ENCODE measurements at places on chromosomes 7 and 10.
A peak's percentile ranks its signal among the peaks of the same experiment; 100 is the strongest.

DNA sequence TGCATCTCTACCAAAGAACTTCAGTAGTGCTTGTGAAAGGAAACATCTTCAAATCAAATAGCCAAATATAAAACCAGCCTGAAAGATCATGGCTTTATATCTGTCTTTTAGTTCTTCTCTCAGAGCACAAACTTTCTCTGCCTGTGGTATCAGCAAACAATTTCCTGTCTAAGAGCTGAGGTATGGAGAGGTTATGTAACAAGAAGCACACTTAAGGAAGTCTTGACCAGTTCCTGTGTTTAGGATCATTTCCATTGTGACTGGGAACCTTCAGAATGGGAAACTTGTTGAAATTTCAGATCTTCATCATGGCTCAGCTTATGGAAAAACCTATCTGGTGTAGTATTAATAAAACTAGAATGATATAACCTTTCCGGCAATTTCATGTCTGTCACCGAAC, 148.8 kb downstream of the MBL2 start:
- no peak for DNase-seq

- peak; percentile 35 for DNase-seq
Measured at GRCh38 chr10:110615057-110615747, 28.9 kb upstream of the RBM20 start.

- DNase-seq, result no peak
Measured at GRCh38 chr10:69732826-69733150, 68.9 kb upstream of the COL13A1 start.

DNA sequence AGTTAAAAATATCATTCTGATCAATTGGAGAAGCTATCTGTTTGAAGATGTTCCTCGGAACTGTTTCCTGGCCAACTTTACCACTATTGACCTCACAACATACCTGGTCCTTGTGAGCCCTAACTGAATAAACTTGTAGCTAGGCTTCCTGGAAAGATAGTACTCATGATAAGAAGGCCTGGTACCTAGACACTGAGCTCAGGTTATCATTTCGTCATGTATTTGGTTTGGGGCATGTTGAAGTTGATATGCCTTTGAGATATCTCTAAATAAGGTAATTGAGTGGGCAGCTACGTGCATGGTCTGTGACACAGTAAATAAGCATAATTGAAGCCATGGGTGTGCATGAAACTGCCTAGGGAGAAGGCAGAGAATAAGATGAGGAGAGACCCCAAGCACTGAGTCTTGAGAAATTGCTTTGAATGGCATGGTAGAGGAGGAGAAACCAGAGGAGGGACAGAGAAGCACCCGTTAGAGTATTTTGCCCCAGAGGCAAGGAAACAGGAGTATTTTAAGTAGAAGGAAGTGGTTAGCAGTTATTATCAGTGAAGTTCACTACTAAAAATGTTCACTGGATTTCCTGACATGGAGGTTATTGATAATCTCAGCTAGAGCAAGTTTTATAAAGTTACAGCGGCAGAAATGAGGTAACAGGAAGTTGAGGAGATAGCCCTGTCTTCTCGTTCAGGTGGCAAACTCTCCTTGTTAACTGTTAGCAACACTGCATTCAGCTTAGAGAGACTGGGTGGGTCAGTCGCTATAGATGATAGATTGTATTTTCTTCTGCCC, 55.6 kb downstream of the CC2D2B start:
- DNase-seq, result no peak

DNA sequence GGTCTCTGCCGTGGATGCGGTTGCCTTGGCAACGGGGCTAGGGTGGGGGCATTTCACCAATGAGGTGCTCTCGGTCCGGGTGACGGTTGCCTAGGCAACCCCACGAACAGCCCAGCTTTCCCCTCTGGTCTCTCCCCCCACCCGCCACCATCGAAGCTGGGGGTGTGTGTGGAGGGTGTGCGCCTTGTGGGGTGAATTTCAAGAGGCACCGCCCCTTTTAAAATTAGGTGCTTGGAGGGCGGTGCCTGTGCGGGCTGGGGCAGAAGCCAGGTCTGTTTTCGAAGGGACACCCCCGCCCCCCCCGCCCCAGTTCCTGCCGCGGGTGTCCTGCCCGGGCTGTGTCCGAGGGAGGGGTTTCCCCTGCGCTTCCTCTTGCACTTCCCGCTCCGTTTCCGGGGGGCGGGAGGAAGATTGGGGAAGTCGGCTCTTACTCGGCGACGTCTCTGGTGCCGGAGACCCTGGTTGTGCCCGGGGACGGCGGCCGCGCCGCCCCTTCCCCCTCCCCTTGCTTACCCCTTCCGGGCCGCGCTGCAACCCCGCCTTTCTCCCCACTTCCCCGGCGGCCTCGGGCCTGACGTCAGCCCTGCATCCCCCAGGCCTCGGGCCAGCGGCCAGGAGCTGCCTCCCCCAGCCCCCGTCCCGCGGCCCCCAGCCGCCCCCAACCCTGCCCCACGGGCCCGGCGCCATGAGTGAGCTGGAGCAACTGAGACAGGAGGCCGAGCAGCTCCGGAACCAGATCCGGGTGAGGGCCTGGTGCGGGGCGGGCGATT, 2.2 kb downstream of the GNB2 start:
- peak; percentile 47 for DNase-seq

DNA sequence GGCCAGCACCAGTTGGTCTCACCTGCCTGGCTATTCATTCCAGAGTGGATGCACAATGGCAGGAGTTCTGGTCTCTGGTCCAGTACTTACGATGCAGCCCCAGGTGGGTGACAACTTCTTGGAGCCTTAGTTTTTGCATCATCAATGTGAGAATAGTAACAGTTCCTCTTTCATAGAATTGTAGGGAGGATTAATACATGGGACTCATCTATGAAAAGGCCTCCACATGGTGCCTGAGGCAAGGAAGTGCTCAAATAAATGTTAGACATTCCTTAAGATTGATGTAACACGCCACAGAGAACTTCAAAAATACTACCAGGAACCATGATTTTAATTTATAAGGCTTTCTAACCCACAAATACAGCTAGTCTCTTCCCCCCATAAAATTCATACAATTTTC, 120.1 kb upstream of the CHST15 start:
- no peak for DNase-seq

DNA sequence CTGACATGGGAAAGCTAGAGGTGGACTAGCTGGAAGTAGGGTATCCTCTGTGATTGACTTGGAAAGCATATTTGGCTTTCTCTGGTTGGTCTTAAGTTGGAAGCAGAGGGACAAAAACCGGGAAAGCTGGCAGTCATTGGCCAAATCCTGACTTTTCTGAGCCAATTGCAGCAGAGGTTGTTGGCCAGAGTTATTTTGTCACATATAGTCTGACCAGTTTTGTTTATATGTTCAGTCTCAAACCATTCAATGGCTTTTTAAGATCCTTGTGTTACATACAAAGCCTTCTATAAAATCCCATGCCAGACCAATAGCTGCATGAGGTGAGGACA, 6.3 kb downstream of the CFAP69 start:
- DNase-seq, result no peak

- DNase-seq, result no peak
Measured at GRCh38 chr10:59832506-59832905, 73.8 kb downstream of the CCDC6 start.

DNA sequence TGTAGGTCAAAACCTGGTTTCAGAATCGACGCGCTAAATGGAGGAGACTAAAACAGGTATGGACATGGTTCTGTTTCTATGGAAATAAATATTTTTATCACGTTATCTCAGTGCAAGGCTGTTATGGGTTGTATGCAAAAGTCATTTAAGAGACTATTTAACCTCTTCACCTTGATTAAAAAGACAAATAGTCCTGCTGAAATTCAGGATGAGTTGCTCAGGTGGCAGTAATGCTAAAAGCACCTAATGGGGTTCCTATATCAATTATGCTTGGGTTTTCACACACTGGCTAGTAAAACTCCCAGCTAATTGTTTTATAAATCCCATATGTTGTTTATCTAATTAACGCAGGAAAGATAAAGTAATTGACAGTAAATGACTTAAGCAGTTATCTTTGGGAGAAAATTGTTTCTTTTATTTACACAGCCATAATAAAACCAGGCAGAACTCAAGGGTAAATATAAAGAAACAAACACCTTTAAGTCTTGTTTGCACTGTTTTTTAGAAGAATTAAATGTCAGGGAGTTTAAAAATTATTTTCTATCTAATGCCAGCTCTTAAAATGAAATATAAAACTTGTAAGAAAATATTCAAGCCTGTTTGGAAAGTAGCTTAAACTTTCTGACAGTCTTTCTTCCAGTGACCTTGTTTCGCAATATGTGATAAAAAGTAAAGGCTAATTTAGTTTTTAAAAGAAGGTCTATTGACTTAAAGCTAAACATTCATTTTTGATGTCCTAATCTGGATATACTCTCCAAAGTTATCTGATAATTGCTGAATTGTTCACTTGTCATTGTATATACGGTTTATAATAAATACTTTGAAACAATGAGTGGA, 3.2 kb downstream of the HHEX start:
- no peak for DNase-seq

- no peak for DNase-seq
Measured at GRCh38 chr10:78838141-78838657, 230.6 kb upstream of the ZMIZ1 start.

DNA sequence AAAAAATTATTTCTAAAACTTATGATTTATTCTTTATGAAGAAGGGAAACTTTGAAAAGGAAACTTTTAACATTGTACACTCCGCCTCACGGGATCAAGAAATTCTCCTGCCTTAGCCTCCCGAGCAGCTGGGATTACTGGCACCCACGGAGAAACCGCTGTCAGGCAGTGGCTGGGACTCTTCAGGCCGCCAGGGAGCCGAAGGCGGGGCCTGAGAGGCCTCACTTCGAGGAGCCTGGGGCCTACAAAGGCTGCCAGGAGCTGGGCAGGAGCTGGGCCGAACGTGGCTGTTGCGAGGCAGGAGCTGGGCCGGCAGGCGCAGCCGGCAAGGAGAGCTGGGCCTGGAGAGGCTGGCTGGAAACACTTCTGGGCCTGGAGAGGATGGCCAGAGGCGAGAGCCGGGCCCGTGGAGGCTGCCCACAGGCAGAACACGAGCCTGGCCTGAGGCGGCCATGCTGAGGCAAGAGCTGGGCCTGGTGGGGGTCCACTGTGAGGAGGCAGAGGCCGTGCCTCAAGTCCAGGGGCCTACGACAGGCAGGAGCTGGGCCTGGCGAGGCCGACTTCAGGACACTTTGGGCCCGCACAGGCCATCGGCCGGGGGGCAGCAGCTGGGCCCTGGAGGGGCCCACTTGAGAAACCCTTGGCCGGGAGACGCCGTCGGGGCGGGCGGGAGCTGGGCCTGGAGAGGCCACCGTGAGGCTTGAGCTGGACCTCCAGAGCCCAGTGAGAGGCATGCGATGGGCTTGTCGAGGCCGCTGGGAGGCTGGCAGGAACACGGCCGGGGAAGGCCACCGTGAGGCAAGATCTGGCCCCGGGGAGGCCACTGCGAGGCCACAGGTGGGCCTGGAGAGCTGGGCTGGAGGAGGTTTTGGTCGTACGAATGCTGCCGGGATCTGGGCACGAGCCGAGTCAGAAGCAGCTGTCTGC, 23.7 kb downstream of the MDH2 start:
- DNase-seq, result no peak

- DNase-seq, result no peak
Measured at GRCh38 chr7:96016735-96017134, 244.4 kb downstream of the DYNC1I1 start.

GRCh38 chr7:135164357-135165061, 6.0 kb downstream of the CYREN start:
- no peak for DNase-seq

- DNase-seq, result no peak
Measured at GRCh38 chr7:111094419-111094818, 3.5 kb downstream of the LRRN3 start.

DNA sequence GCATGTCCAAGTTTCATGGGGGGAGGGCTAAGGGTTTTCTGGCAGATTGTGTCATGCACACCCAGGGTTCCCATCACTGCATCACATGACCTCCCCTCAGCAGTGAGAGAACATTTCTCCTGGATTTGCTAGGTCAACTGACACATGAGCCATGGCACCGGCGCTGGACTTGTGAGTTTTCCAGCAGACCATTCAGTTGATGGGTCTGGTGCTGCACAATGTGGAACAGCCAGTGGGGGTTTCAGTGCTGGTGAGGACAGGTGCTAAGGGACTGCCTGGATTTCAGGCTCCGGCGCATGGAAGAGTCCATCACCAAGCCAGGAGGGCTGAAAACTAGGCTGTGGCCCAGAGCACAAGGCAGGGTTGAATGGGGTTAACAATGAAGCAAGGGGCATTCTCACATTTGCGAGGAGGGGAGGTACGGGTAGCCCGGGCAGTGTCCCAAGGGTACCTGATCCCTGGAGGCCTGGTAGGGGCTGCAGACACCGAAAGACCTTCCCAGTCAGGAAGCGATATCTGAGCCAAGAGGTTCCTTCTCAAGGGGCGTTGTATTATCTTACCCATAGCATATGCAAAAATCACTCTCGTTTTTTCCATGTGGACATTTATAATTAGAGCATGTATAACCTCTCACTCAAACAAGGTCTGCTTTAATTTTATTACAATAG, 203.0 kb downstream of the TNS3 start:
- DNase-seq, result no peak

DNA sequence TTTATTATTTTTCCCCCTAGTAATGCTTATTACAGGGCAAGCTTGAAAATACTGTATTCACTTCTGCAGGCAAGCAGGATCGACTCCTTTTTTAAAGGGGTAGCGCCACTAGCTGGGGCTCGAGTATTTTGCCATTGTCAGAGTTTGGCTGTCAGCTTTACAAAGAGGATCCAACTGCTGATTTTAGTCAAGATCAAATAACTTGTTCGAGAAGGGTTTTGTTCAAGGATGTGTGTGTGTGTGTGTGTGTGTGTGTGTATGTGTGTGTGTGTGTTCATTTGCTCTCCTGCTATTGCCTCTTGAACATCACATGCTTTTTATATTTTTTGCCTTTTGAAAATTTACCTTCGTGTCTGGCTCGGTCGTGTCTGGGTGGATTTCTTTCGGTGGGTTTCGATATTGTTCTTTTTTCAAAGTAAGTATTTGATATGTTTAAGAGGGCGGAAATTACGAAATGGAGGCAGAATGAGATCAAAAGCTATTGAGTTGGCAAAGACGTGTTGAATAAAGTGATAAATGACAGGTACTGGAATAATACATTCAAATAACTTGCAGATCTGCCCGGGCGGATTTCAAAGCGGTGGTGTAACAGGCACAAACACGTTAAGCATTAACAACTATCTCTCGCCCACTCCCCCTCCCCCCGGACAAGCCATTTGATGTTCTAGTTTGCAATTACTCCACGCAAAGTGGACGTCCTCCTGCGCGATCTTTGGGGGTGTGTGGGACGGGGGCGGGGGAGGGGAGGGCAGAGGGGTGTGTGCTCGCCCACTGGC, 1.1 kb downstream of the ARID5B start:
- peak; percentile 73 for DNase-seq

- no peak for DNase-seq
Measured at GRCh38 chr7:35646289-35647023, 48.5 kb downstream of the HERPUD2 start.

GRCh38 chr10:48814933-48815332, 124.7 kb downstream of the LRRC18 start:
- DNase-seq, result no peak

DNA sequence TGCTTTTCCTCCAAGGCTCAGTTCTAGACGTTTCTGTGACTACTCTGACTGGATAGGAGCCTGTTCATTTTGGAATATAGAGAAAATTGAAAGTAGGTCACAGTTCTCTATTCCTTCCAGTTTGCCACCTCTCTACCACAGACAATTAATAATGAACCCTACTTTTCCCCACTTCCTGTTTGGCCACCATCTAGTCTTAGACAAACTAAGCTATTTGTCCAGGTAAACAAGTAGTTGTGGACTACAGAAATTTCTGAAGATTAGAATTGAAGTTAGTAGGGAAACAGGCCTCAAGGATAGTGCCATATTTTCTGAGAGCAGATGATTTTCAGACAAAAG, 87.0 kb downstream of the AUTS2 start:
- DNase-seq, result no peak

- DNase-seq, result no peak
Measured at GRCh38 chr7:85094046-85094725, 92.7 kb downstream of the SEMA3D start.

Data from renal cortical epithelial cell (primary cell).